ENCODE measurements at places on chromosomes 12 and 14.

- no peak for DNase-seq
These were observed 59.0 kb downstream of the CACNA1C start for GRCh38 chr12:2111826-2112225.

- no peak for DNase-seq
These were observed 10.0 kb downstream of the ITGA7 start for GRCh38 chr12:55697686-55698085.

DNA sequence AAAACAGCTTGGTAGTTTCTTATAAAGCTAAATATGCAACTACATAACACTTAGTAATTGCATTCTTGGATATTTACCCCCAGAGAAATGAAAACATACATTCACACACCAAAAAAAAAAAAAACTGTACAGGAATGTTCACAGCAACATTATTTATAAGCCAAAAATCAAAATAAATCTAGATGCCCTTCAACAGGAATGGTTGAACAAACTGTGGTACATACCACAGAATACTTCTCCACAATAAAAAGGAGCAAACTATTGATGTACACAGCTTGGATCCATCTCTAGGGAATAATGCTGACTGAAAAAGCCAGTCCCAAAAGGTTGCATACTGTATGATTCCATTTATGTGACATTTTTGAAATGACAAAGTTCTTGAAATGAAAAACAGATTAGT is 62.1 kb upstream of the SLC38A4 start:
- DNase-seq = no peak

DNA sequence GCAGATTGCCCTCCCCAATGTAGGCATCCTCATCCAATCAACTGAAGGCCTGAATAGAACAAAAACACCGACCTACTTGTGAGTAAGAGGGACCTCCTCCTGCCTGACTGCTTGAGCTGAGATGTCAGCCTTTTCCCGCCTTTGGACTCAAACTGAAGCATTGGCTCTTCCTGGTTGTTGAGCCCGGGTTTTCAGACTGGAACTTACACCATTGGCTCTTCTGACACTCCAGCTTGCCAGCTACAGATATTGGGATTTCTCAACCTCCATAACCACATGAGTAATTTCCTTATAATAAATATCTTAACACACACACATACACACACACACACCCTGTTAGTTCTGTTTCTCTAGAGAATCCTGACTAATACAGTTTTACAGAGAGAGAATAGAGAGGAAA is 173.4 kb upstream of the NTF3 start:
- no peak for DNase-seq

- DNase-seq = no peak
These were observed 6.0 kb downstream of the KIF26A start for GRCh38 chr14:104144453-104144790.
